NCI-H1694 treated with DMSO at 0.1 percent for 48 hours (cell line): ENCODE measurements at places on chromosomes 2 and 18.

DNA sequence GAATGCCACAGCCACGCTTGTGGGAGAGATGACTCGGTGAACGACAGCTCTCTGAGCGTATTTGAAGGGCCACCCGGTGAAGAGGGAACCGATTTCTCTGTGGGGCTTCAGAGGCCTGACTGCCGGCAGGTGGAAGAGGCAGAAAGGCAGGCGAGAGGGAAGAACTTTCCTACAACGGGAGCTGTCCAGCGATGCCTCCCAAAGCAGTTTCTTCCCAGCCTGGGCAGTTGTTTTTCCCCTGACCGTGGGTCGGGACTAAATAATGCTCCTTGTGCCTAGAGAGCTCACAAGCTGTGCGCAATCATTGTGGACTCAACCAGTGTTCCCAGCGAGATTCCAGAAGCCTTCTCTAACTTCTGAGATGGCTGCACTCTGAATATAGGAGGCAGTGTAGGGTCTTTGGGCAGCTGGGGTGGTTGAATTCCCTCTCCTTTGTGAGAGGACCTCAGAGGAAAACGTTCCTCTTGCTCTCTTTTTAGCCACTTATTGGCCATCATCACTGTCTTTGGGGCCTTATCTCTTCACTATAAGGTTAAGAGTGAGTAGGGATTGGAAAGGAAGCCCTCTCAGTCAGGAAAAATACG lies 710 bp downstream of the SEC11C start:
- no peak for DNase-seq

DNA sequence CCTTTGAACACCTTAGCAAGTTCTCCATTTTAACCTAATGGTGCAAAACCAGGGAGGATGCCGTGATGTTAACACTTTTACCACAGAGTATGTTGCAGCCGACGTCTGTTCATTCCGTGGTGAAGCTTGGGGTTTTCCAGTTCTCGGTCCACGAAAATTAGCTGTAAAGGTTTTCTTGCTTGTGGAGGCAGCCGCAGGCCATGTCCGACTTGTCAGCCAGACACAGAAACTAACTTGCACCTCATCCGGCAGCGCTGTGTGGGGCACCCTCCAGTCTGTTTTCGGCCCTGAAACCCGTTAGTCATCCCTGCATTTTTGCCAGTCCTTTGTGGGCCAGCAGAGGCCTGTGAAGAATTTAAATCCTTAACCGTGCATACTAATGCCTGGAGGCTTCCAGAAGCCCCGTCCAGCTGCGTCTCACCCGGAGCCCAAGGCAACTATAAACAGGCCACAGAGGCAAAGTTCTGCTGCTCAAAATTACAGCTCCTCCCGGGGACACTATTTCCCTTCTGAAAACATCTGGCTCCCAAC lies 70.6 kb downstream of the SH3YL1 start:
- DNase-seq = no peak

GRCh38 chr2:102588213-102588939 lies 31.0 kb upstream of the SLC9A2 start:
- DNase-seq = no peak

- no peak for DNase-seq
These were observed 192.9 kb downstream of the SMAD7 start for GRCh38 chr18:48757906-48758305.

DNA sequence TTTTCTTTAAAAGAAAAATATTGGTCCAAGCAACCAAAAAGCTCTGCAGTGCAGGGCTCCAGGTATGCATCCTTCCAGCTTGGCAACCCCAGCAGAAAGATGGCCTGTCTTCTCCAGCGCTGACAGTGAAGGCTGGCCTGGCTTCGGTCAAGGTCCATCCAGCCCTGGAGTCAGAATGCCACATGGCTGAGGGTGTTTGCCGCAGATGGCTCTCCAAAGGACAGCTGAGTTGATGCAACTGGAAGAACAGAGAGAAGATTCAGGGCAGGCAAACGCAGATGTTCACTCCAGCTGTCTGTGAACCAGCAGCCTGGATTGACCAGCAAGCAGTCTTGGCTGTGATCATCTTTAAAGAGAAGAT lies 51.4 kb downstream of the MARCO start:
- no peak for DNase-seq

GRCh38 chr2:13536941-13537340 lies 820.2 kb downstream of the TRIB2 start:
- DNase-seq = no peak

DNA sequence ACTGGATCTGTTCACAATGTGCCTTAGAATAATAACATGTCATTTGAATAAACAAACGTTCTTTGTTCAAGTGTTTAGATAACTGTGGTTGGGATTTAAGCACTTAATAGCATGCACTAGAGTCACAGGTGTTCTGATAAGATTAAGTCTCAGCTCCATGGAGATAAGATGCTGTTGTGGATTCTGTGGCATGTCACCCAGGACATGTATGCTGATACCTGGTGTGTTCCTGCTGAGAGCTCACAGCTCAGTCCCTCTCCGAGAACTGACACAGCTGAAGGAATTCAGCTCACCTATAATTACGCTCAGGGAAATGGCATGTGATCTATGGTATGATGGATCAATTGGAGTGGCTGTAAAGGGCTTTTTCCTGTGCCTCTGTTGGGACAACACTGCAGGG lies 75.4 kb upstream of the ST6GAL2 start:
- no peak for DNase-seq

DNA sequence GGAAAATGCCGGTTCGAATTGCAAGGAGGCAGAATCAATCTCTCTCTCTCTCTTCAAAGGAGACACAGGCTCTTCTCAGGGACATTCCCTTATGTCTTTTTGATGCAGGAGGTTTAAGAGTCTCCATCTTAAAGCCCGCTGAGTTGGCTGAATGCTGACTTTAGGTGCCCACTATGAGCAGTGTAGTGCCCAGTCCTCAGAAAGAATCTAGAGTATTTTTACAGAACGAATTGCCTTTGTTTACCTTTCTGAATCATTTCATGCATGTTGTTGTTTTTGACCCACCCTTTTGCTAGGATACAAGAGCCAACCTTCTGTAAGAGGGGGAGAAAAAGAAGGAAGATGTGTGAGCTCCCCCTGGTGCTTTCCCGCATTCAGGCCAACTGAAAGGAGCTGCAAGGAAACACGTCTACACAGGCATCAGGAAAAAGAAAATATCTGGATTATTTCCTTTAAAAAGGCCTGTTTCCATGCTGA lies 193.5 kb upstream of the TCF4 start:
- DNase-seq = peak; percentile 64

- no peak for DNase-seq
These were observed 210.9 kb downstream of the TWIST2 start for GRCh38 chr2:239058766-239059165.

DNA sequence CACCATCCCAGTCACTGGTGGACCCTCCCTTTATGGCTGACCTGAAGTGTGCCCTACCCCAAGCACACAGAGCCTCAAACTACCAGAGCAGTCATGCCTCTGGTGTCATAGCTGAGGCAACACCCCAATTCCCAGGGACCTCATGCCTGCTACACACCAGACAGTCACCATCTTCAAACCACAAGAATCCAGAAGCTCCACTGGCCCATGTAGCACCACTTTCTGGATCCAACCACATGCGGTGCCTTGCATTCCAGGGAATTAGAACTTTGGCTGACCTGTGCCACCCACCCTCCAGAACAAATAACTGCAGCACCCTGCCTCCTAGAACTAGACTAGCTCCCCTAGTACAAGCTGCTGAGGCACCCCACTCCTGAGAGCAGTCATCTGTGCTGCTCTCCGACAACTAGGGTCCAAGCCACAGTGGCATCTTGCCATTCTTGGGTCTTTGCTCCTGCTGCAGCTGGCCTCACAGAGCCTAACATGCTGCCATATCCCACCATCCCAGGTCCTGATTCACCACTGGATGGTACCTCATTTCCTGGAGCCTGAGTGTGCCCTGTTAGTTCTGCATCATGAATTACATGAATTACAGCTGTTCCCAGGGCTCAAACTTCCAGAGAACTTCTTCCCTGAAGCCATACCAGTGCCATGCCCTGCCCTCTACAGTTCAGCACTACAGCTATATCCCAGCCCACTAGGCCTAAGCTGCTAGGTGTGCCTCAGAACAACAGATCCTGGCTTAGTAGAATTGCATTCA lies 243.8 kb upstream of the CHST9 start:
- no peak for DNase-seq

DNA sequence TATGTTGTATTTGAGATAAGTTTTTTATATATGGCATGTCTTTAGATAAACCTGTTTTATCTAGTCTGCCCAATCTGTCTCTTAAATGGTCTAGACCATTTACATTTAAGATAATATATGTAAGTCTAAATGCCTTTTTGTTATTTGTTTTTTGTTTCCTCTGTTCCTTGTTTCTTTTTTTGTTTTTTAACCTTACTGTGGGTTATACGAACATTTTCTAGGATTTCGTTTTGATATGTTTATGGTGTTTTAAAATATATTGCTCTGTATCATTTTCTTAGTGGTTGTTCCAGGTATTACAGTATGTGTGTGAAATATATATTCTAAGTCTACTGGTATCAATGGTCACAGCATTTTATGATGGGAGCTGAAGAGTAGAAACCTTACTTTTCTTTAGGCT lies 13.3 kb downstream of the BCL2L11 start:
- DNase-seq = no peak

DNA sequence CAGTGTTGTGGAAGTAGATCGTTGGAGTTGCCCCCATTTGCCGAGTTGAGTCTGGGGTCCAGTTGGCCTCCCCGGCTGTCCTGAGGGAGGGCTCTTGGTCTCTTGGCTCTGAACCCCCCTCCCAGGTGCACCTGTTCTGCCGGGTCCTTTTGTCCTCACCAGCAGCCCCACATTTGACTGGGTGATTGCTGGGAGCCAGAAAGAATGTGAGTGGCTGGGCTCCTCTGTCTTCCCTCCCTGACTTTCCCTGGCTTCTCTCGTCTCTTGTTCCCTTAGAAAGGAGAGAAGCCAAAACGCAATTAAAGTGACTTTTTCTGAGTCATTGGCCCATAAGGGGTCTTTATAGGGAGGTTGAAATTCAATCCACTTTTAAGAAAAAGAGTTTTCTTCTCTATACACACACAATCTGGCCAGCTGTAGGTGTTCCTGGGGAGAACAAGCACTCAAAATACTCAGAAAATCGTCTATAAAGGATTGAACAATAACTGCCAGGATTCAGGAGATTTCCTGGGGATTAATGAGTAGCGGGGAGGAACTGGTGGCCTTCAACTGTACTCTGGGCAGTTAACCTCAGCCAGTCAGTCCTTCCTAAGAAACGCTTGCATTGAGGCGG lies 131.0 kb downstream of the TMEM182 start:
- DNase-seq = no peak
